ENCODE measurements at places on chromosomes 1 and 21.

DNA sequence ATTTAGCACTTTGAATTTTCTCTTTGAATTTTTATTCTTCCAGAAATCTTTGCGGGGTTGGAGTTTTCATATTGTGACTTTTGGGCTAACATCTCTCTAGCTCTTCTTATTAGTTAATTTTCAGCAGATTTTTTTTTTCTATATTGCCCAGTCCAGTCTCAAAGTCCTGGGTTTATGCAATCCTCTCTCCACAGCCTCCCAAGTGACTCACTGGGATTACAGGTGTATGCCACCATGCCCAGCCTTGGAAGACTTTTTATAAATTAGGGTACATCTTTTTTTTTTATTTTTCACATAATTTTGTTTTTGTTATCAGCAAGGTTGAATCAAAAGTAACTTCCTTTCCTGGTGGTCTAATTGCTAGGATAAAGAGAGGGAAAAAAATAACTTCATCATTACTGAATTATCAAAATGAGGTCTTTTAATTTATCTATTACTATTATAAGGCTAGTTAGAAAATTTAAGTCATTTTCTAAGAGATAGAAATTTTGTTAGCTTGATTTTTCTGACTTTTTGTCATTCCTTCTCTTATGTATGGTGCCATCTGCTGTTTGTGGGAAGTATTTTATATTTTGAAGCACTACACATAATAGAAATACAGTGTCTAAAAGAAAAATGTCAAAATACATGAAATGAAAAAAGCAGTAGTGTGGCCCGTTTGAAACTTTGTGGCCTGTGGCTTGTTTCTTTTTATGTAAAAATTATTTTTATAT, 273.4 kb upstream of the CACYBP start:
- no peak for DNase-seq

DNA sequence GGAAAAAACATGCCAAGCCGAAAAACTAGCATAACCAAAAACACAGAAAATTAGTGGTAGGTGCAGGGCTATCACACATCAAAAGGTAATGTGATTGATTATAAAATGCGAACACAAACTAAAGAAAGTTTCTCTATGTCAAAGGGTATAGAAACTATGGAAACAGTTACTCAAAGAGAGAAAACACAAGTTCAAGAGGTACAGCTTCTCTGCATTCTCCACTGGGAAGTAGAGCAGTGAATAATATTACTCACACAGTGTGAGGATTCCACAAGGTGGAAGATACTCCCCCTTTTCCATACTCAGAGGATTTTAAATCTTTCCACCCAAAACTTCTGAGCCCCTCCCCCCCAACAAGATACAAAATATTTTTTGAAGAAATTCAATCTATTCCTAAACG, 18.6 kb downstream of the AKT3 start:
- no peak for DNase-seq

GRCh38 chr1:16984717-16985116, 4.3 kb upstream of the MFAP2 start:
- no peak for DNase-seq

- DNase-seq: no peak
Observed at GRCh38 chr1:246146804-246147523, 360.1 kb downstream of the SMYD3 start.

GRCh38 chr1:51266791-51267190, 30.7 kb downstream of the RNF11 start:
- DNase-seq: no peak

- peak; percentile 46 for DNase-seq
Observed at GRCh38 chr1:52636721-52637695, 4.0 kb downstream of the SHISAL2A start.

- DNase-seq: peak; percentile 84
Observed at GRCh38 chr1:45011837-45012638, at the start of gene UROD. Gene UROD, plus strand, starts transcription at chr1:45012254. Its CDS starts 12 bp downstream, at chr1:45012266.

GRCh38 chr1:25040122-25040685, 110.1 kb upstream of the RUNX3 start:
- DNase-seq: no peak

DNA sequence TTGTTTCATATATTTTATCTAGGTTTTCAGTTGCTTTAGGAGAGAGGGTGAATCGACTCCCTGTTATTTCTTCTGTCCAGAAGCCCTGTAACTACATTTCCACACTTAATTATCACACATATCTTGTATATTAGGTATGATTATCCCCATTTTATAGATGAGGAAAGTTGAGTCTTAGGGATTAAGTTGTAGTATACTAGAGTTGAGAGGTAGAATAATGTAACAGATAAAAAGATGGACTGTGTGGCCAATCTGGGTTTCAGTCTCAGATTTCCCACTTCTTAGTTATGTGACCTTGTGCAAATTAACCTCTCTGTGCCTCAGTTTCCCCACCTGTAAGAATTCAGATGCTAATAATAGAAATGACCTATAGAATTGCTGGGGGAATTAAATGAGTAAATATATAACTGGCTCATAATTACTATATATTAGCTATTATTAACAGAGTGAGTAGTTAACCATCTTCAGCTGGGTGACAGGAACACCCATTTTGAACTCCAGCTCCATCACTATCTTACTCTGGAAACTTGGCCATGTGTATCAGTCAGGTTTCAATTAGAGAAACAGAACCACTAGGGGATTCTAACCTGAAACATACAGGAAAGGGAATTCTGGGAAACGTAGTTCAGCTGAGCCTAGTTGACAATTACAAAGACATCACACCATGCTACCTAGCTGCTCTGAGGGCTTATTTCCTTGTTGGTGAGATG, 20.4 kb upstream of the FOXO6 start:
- DNase-seq: no peak

GRCh38 chr21:44530221-44530902, 9.6 kb downstream of the KRTAP10-1 start:
- DNase-seq: no peak

DNA sequence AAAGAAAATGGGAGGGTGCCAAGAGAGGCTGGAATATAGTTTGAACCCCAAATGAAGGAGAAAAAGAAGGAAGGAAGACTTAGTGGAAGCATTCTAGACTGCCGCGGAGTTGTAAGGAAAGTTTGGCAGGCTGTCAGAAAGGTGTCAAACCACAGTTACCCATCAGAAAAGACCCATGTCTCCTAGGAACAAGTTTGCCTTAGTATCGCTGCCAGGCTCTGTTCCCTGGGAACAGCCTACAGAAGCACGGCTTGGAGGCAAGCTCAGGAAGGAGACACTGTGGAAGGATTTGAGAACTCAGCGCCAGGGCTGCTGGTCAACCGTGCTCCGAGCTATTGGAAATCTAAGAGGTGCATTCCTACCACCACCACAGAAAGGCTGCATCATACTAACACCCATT, 197.4 kb downstream of the RRAGC start:
- no peak for DNase-seq

DNA sequence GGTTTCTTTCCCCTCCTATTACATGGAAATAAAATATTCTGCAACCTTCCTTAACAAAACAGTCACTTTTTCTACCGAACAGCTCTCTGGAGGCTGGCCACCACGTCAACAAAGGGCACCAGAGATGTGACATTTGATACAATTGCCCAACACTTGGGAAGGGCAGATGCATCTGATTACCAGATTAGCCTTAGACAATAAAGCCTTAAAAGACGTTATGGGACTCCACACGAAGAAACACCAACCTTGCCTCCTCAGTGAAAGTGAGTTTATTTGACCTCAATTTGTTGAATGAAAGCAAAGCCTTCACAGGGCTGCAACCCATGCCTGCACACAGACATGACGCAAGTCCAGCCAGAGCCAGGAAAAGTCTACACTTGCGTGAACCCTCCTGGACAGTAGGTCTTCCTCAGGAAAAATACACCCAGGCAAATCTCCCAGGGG, 136.1 kb downstream of the TGFBR3 start:
- DNase-seq: no peak

- DNase-seq: no peak
Observed at GRCh38 chr1:164755690-164756089, 196.7 kb downstream of the PBX1 start.

DNA sequence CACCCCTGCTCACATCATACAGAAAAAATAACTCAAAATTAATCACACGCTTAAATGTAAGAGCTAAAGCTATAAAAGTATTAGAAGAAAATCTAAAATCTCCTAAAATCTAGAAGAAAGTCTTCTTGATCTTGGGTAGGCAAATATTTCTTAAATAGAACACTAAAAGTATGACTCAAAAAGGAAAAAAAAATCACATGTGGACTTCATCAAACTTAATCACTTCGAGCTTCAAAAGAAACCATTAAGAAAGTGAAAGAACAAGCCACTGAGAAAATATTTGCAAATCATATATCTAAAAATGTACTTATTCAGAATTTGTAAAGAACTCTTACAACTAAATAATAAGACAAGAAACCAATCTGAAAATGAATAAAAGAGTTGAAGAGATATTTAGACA, 32.7 kb downstream of the LRRC52 start:
- DNase-seq: no peak

DNA sequence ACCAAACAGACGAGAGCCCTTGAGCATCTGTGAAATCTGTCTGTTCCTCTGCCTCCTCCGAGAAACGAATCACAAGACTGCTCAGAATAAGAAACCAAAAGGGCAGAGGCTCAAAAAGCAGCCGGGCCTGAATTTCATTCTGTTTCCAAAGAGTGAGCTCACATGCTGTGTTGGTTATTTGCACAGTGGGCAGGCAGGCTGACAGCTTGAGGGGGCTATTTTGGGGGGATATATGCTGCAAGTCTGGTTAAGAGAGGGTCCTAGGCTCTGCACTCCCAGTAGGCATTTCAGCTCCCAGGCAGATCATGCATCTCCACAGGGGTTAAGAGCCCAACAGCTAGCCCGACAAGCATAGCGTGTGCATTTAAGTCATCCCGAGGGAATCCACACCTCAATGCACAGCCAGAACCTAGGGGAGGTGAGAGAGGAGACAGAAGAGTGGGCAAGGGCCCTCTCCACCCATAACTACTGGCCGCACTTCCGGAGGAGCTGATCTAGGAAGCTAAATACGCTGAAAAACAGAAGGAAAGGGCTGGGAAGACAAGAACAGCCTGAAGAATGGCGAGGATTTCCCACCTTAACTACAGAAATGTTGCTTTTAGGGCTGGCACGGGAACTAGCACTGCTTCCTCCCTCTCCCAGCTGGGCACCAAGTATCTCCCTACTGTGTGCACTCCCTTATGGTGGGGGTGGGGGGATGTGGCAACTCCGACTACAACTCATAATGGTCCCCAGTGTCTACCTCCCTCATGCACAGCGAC, 3.7 kb downstream of the PGBD5 start:
- DNase-seq: no peak

GRCh38 chr21:35394634-35395369, 345.7 kb upstream of the RUNX1 start:
- DNase-seq: no peak

GRCh38 chr1:67433837-67434236, 3.6 kb upstream of the SERBP1 start:
- no peak for DNase-seq

DNA sequence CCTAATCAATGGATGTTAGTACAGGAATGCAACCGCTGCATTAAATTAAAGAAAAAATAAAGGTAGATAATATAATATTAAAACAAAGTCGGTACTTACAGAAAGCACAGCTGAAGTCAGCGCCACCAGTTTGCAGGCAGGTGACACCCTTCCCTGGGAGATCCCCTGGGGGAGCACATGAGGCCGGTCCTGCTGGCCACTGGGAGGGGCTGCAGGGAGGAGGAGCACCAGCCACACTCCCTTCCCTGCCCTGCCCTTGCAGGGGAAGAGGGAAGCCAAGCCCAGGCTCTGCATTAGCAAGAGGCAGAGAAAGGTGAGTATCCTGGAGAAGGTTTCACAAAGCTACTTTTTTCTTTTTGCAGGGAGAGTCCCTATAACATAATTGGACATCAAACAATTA, 507.0 kb downstream of the AJAP1 start:
- DNase-seq: no peak

- DNase-seq: no peak
Observed at GRCh38 chr1:21308847-21309652, 18.8 kb upstream of the ECE1 start.

GRCh38 chr1:247110627-247111258, 6.6 kb upstream of the ZNF669 start:
- no peak for DNase-seq

- DNase-seq: no peak
Observed at GRCh38 chr1:3536420-3537195, 74.7 kb downstream of the MEGF6 start.

GRCh38 chr1:17700945-17701810, 54.0 kb upstream of the ACTL8 start:
- DNase-seq: no peak

DNA sequence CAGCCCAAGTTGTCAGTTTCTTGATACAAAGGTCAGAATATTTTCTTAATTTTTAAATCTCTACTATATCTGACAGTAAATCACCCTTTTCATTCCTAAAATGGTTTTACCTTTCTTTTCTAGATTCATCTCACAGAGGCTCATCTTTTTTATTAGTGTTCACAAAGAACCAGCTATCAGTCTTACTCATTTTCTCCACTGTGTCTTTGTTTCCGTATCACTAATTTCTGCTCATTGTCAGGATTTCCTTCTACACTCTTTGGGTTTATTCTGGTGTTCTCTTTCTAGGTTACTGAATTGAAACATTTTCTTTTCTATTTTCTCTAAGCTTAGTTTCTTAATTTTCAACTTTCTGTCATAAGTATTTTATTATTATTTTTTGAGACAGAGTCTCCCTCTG, 8.7 kb downstream of the AGPAT3 start:
- DNase-seq: no peak

- DNase-seq: no peak
Observed at GRCh38 chr1:110471131-110471530, 20.2 kb downstream of the PROK1 start.

- no peak for DNase-seq
Observed at GRCh38 chr1:41564741-41565475, 80.4 kb upstream of the EDN2 start.

DNA sequence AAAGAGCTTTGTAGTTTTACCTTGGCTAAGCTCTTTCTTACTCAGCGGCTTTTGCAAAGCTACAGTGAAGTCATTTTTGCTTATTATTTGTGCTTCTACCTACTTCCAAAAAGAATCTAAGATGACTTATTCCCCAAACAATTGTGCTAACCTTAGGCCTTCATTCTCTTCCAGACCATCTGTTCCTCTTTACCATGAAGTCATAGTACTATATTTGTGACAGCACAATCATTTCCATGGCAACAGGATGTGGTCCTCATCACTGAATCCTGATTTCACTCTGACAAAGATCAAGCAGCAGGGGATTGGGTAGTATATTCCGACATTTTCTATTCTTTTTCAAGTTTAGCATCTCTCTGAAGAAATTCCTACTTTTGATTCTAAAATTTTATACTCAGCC, 24.8 kb upstream of the NMNAT2 start:
- DNase-seq: no peak

GRCh38 chr21:26840201-26840600, 5.0 kb downstream of the ADAMTS1 start:
- no peak for DNase-seq

- no peak for DNase-seq
Observed at GRCh38 chr21:15976807-15977206, 247.0 kb downstream of the USP25 start.

- DNase-seq: no peak
Observed at GRCh38 chr1:201374364-201374763, 3.1 kb downstream of the TNNT2 start.

DNA sequence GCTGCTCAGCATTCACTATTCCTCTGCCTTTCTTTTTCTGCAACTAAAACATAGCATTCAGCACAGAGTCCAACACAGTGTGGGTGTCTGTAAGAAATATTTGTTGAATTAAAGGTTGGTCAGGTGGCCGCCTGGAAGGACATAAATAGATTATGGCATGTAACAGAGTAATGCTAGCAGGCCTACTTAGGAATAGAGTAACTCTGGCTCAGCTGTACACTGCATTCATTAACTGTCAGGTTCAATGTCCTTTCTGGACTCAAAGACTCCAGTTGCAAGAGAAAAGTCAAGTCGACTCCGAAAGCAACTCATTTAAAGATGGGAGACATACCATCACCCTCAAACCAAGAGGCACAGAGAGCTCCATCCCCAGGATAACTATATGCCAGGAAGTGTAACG, 116.0 kb downstream of the LMX1A start:
- DNase-seq: no peak

All from GM12892 (cell line).